ENCODE measurements at places on chromosomes 5 and 9.

GRCh38 chr5:149794487-149794971 lies 64.4 kb downstream of the PPARGC1B start:
- no peak for DNase-seq

- no peak for DNase-seq
Measured at GRCh38 chr9:97039514-97039860, 545 bp upstream of the CTSV start.

DNA sequence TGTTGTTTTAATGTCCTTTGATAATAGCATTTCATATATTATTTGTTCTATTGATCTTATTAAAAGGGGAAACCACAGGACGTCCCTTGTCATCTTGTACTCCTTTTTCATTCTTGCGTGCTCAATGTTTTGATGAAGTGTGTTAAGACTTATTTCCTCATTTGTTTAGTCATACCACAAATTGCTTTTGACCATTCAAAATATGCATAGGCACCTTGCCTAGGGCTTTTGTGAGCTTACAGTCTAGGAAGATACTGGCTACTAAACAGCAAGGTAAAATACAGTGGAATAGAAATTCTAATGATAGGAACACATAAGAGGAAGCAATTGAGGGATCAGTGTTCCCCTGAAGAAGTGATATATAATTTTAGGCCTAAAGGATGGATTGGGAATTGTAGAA lies 190.3 kb downstream of the WDR70 start:
- DNase-seq: no peak

DNA sequence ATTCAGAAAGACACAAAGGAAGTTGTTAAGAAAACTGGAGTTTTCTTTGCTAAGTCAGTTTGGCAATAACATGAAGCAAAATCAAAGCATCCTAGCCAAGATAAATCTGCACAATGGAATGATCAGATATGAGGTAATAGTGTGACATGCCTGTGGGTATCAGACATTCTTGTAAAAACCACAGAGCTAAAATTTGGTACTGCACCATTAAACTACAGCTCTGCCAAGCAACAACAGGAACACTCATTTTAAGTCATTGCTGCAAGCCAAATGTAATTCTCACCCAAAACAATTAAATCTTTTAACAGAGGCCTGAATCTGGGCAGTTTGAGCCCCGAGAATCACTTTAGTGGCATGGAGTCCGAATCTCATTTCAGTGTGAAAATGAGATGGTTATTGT lies 96.6 kb downstream of the VCAN start:
- no peak for DNase-seq

- no peak for DNase-seq
Measured at GRCh38 chr5:54738118-54738972, 220.8 kb downstream of the SNX18 start.

DNA sequence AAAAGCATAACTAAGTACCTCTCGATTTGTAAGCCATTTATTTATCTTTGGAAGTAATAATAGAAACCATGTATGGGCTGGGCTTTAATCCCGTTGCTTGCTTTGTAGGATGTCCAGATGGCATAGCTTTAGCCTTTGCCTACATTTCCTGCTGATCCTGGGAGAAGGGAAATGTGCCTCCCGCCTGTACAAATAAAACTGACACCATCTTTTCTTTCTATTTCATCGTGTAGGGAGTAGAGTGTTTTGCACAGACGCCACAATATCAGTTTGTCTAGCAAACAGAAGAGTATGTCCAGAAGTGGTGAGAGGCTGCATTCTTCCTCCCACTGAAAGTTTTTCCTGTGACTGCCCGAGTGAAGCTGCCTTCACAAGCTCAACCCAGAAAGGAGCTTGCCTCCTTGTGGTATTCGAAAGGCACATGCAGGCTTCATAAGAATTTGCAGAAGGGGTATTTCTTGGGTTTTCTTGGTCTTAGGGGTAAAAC lies 24.7 kb upstream of the TJP2 start:
- no peak for DNase-seq

DNA sequence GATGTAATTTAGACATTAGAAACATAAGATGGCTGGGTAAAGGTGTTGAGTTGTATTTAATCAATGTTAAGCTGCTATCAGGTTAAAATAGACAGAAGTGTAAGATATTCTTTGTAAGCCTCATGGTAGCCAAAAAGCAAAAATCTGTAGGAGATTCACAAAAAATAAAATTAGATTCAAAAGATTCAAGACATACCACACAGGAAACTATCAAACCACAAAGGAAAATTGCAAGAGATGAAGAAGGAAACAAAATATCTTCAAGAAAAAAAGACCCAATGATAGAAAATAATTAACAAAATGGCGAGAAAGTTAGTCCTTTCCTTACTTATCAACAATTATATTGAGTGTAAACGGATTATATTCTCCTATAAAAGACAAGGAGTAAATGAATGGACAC lies 15.3 kb downstream of the XRCC4 start:
- no peak for DNase-seq

DNA sequence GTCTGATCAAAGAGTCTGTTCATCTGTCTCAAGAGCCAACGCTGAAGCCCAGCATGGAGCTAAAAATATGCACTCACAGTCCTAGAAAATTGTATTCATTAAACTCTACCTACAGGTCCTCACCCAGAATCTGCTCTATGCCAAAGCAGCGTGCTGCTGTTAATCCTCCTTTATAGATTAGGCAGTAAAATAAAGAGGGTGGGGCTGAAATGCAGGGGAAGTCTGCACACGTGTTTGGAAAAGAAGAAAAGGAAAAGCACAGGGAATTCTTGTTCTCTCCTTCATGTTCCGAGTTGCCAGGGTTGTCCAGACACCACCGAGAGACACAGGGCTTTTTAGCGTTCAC lies 121.4 kb upstream of the TMEM161B start:
- no peak for DNase-seq

DNA sequence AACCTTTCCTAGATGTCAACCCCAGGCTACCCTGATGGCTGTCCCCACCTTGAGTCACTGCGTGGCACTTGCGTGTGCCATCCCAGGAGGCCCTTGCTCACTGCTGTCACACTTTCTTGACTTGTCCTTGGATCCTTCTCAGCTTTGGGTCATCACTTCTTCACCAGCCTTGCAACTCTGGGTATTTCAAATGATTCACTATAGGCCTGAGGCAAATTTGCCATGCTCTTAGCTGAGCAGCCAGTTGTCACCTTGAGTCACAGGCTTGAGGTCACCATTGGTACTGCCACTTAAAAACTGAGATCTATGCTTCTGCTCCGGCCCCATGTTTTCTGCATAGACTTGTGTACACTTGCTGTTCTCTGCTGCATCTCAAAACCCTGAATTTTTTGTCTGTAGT lies 84.7 kb downstream of the BASP1 start:
- DNase-seq: no peak

GRCh38 chr5:41747301-41747700 lies 122.9 kb downstream of the OXCT1 start:
- DNase-seq: no peak

DNA sequence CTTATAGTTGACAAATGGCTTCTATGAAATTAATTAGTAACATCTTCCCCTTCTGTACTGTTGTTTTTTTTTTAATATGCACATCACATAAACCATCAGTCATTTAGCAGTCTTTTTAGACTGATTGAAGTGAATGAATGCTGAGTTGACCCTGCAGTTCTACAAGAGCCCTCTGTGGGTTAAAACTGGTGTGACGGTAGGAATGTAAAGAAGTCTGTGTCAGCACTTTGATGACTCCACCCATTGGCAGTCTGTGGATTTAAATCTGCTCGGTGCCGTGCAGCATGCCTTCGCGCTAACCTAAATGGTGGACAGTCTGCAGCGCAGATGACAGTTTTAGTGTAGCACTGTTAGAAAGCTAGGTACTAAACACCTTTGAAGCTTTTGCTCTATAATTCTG lies 3.1 kb downstream of the GTF3C4 start:
- no peak for DNase-seq

DNA sequence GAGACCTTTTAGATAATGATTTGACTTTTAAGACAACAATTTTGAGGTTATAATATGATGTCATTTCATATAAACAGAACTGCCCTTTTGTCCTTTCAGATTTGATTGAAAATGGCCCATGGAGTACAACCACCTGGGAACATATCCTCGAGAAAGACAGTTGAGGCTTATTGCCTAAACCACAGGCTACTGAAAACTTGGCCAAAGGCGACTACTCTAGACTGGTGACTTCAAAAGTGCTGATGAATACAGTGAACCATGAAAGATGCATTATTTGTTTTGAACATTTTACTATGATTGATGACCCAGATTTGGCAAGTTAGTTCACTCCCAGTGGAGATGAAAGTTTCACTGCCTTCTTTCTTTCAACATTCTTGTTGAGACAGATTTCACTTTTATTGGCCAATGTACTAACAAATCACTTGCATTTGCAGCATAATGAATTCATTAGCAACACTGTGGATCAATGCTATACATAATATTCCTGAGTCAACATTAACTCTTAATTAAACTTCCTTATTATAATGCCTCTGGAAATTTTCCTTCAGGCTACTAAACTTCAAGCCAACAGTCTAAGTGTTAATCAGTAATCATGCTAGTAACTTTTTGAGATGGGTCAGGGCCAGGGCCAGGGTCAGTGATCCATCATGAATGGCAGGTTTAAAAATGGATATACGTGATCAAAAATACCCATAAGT lies 480.3 kb downstream of the RAB3C start:
- DNase-seq: no peak

GRCh38 chr9:127867356-127868277 lies 9.9 kb downstream of the AK1 start:
- DNase-seq: no peak

GRCh38 chr5:87266914-87267573 lies 639 bp upstream of the RASA1 start:
- no peak for DNase-seq

Measured in activated CD4-positive, alpha-beta memory T cell treated with anti-CD3 and anti-CD28 coated beads, Interleukin-2, amount 10 ng/mL, durations not matched to agents 7 days and 5 days (primary cell).